ENCODE measurements at places on chromosomes 13 and 19.

DNA sequence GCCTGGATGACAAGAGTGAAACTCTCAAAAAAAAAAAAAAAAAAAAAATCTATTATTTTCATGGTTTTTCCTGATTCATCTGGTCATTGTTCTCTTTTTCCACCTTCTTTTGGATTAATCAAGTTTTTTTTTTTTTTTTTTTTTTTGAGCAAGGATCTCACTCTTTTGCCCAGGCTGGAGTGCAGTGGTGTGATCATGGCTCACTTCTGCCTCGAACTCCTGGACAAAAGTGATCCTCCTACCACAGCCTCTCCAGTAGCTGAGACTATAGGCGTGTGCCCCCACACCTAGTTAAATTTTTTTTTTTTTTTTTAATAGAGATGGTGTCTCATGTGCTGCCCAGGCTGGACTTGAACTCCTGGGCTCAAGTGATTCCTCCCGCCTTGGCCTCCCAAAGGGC lies 27.7 kb downstream of the BLOC1S3 start:
- no peak for DNase-seq

DNA sequence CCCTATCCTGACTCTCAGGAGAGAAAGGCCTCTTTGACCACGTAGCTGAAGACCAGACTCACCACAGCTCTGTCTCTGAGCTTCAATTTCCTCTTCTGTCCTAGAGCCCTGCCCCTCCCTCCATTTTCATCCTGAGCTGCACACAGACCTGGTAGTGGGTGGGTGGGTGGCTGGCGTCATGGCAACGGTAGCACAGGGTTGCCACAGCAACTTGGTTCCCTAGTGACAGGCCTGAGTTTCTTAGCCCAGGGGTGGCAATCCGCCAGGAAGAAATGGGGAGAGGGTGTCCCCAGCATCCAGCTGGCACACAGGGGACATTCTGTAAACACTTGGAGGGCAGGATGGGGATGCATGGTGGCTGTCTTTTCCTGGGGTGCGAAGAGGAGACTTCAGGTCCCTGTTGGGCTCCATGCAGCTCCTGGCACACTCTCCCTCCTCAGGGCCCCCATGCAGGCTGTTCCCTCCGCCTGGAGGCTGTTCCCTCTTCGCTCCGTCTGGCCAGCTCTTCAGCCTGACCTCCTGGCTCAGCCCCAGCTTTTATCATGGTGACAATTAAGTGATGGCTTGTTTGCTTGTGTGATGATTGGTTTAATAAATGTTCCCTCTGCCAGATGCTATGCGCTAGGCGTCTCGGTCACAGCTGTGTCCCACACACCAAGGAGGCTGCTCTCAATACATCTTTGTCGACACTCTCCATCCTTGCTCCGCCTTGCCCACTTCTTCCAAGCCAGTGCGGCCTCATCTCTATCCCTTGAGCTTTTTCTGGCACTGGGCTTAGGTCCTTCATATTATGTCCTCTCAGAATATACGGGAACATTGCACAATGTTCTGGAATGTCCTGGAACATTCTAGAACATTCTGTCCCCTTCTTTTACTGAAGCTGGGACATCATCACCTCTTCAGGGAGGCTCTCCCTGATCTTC lies 7.4 kb upstream of the KLHL26 start:
- DNase-seq: no peak

DNA sequence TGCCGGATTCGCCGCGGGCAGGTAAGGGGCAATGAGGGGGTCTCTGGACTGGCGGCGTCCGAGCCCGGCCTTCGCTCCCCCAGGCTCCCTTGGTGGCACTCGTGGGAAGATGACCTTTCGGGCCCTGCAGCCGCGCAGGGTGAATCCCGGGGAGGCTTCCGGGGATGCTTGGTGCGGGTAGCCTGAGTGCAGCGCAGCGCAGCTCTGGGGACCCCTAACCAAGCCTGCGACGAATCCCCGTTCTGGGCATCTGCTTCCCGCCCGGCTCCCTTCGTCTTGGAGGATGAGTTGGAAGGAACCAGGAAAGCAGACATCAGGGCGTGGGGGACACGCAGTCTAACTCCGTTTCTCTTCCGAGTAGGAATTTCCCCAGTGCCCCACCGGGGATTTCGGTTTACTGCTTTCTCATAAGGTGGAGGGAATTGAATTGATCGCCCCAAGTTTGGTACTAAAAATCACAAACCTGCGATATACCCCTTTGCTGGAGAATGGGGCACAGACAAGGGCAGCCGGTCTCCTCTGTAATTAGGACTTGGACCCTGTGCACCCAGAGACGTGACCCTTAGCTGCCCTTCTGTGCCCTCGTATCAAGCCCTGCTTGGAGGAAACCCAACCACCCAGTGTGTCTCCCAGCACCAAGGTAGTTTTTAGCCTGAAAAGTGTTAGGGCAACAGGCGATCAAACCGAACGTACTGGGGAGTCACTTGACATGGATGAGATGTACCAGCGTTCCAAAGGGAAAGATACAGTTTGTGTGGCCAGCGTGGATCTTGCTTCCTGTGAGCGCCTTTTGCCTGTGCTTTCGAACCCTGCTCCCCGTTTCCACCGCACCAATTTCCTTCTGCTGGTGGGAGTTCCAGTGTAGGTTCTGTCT lies 1.0 kb downstream of the GPC5 start:
- DNase-seq: no peak

GRCh38 chr13:48731957-48732569 lies 78.3 kb downstream of the CYSLTR2 start:
- DNase-seq: peak; percentile 34

GRCh38 chr19:57465680-57466381 lies 8.9 kb upstream of the VN1R1 start:
- no peak for DNase-seq

Measured in activated gamma-delta T cell treated with anti-CD3 and anti-CD28 coated beads, Interleukin-2, amount 50 U/mL, for 16 hours (primary cell).